ENCODE measurements at places on chromosomes 7 and 10.

DNA sequence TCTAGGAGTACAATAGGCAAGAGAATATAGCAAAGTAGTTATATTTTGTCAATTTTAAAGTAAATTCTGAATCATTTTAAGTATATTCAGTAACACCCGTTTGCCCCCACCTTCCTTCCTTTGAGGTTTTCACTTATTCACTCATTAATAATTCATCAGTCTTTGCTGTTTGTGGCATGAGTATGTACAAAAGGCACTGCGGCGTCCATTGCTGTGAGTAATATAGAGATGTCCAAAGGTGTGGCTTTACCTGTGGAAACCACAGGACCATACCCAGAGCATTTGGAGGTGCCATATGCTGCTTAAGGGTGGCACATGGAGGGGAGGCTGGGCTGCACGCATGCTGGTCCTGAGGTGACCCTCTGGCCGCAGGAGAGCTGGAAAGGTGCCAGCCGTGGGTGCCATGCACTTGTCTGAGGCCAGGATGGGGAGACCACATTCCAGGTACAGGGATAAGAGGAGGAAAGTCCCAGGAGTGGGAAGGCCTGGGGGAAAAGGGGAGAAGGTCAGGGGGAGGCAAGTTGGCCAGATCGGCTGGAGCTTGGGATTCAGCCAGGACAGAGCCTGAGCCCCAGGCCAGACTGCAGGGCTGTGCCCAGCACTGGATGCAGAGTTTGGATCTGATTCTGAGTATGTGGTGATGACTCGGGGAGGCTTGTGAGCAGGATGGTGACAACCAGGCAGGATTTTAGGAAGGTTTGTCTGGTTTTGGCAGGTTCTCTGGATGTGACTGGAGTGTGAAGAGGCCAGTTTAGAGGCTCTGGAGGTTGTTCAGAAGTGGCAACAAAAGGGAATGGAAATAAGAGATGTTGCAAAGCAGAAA lies 223.4 kb downstream of the MGMT start:
- no peak for DNase-seq

GRCh38 chr7:55250313-55250712 lies 114.8 kb upstream of the LANCL2 start:
- DNase-seq, result peak; percentile 49

DNA sequence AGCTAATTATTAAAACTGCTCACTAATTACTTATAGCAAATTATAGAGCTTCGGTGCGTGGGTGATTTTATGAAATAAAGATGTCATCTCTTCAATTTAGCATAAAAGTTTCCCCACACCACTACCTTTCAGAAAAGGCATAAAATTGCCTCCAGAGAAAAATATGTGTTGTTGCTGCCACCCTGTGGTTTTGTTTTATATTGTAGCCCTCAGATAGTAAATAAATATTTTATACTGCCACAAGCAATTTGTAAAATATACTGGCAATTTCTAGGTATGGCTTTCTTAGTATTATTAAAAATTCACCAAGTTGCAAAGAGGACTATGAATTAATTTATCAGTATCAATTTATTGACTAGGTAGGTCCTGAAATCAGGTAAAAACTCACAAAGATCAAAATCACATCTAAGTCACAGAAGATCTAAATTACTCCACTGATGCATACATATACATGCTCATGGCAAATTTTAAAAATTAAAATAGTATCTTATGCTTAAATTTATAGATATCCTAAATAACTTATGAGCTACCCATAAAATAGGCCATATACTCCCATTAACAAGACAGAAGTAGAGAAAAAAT lies 26.5 kb downstream of the ASNS start:
- DNase-seq, result no peak

DNA sequence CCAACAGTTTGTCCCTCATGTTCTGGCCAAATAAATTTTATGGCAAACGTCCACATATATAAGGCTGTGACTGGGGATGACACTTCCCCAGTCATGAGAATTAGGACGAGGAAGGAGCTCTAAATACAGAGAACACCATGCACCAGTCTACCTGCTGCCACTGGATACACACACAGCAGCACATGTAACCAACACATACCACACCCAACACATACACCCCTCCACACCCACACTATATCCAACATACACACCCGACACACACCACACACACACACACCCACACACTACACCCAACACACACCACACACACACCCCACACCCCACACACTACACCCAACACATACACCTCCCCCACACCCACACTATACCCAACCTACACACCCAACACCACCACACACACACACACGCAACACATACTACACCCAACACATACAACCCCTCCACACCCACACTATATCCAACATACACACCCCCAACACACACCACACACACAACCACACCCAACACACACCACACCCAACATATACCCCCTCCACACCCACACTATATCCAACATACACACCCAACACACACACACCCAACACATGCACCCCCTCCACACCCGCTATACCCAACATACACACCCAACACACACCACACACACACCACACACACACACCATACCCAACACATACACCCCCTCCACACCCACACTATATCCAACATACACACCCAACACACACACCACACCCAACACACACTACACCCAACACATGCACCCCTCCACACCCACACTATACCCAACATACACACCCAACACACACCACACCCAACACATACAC lies 74.1 kb downstream of the HIPK2 start:
- DNase-seq, result no peak

All from adrenal gland (tissue), 19 donors.